ENCODE measurements at places on chromosomes 7 and 10. TPM values are rescaled to one million over a fixed set of nuclear protein-coding genes. Genes with fewer than 3 reads are reported as not detected.

- no peaks in the 10 kb centered on the region for H3K36me3 ChIP-seq
- no peak overlapping the region for H3K4me3 ChIP-seq
- no peak overlapping the region for H3K27ac ChIP-seq
- H3K27me3 ChIP-seq: no peaks in the 10 kb centered on the region
- H3K4me1 ChIP-seq: peaks cover 18% of the 10 kb centered on the region
These were observed 25.3 kb downstream of the ADD3 start for GRCh38 chr10:110032801-110033700.

DNA sequence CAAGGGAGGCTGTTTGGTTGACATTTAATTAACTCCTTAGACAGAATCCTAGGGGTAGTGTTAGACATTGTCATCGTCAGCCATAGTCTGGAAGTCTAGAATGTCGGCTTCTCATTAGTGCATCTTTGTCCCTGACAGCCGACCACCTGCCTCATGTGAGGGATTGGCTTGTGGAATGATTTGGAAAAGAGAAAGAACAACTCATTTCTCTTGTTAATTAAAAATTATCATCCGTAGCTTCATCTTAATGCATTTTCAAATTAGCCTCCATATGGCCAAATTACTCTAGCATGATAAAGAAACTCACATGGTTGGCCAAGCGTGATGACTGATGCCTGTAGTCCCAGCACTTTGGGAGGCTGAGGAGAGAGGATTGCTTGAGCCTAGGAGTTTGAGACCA lies 97.7 kb upstream of the PARD3 start:
- no peak overlapping the region for H3K27ac ChIP-seq
- DNase-seq: no peak
- H3K4me1 ChIP-seq: no peaks in the 10 kb centered on the region
- no peaks in the 10 kb centered on the region for H3K36me3 ChIP-seq

DNA sequence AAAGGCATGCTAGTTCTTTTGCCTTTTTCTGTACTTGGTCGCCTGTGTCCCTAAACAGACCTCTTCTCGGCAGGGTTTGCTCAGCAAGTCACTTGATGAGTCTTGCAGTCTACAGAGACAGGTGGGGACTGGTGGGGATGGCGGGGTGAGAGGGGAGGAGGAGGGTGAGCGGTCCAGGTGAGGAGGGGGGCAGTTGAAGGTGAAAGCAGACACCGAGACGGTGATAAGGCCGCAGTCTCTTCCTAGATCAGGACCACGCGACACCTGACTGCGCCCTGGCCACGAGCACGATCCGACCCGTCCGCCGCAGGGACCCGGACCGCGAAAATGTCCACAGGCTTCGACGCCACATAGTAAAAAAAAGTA lies 566 bp downstream of the ASNS start:
- no peaks in the 10 kb centered on the region for H3K27me3 ChIP-seq
- H3K4me3 ChIP-seq: peak overlapping the region; percentile 65
- H3K36me3 ChIP-seq: no peaks in the 10 kb centered on the region
- no peak for DNase-seq
- peak overlapping the region; percentile 52 for H3K27ac ChIP-seq
- H3K4me1 ChIP-seq: no peaks in the 10 kb centered on the region

CALHM2 gene
- 8.9 TPM for total RNA-seq

MET gene
- 36.8 TPM for total RNA-seq

DNA sequence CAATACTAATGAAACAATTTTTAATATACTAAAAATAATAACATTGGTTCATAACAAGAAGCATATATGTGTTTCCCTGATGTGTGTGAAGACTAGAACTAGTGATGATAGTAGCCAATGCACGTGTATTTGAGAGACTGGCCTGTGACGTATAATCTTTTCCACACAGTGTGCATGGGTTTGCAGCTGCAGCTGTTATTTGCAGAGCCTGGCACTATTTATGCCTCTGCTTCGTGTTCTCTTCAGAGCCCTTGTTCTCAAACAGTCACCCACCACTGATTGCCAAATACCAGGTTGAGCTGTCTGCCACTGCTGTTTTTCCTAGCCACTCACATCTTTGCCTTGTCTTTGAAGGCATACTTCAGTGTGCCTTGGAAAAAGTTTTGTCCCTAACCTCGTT lies 531.7 kb downstream of the ETV1 start:
- no peak overlapping the region for H3K4me3 ChIP-seq
- H3K27me3 ChIP-seq: no peaks in the 10 kb centered on the region
- H3K36me3 ChIP-seq: no peaks in the 10 kb centered on the region
- H3K4me1 ChIP-seq: no peaks in the 10 kb centered on the region
- no peak for DNase-seq

SFMBT2 gene
- 6.9 TPM for total RNA-seq
